ENCODE measurements at places on chromosomes 13 and 19.

GRCh38 chr19:17554968-17555479 is 425 bp upstream of the COLGALT1 start:
- DNase-seq = no peak

DNA sequence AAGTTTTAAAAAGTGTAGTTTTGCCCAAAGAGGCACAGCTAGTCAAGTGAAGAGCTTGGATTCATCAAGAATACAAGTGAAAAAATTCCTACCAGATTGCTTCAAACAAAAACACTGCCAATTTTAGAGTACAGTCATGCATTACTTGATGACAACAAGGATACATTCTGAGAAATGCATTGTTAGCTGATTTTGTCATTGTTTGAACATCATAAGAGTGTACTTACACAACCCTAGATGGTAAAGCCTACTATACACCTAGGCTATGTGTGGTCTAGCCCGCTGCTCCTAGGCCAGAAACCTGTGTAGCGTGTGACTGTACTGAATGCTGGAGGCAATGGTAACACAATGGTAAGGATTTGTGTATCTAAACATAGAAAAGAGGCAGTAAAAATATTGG is 41.1 kb downstream of the TMTC4 start:
- no peak for DNase-seq

GRCh38 chr13:113726961-113727411 is 32.0 kb upstream of the TMEM255B start:
- DNase-seq = no peak

DNA sequence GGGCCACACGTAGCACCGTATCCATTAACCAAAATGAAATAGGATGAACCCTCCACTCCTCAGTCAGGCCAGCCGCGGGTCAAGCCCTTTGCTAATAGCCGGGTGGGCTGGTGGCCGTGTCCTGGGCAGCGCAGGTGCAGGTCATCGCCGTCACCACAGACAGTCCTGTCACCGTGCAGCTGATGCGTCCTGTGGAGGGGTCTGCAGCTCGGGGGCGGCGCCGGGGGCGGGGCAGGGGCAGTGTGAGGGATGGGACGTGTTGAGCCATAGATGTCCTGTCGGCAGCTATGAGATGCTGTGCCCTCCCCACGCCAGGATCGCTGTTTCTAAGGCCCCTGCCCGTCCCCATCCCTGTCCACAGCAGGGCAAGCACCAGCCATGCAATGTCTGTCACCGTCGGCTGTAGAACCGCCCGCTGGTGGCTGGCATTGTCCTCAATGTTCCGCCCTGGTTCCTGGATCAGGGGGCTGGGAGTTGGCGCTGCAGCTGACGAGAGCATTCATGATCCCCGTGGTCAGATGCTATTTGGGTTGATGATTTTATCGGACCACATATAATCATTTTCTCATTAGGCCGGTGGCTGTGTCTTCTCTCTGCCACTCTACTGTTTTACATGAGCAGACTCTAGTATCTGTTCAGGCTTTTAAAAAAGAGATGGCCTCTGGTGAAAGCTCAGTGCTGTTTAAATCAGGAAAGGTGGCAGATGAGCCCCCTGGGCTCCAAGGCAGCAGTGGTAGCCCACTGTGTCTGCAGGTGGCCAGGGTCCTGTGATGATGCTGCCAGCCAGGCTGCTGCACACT is 126.1 kb downstream of the KDM4B start:
- DNase-seq = no peak

- no peak for DNase-seq
Observed at GRCh38 chr13:100695509-100695773, 20.8 kb upstream of the TMTC4 start.
